ENCODE measurements at places on chromosomes 11 and 22.

GRCh38 chr11:128226106-128226716 is 361.1 kb downstream of the ETS1 start:
- DNase-seq: no peak

- DNase-seq: no peak
These were observed 54.2 kb upstream of the CSNK2A3 start for GRCh38 chr11:11407065-11407762.

DNA sequence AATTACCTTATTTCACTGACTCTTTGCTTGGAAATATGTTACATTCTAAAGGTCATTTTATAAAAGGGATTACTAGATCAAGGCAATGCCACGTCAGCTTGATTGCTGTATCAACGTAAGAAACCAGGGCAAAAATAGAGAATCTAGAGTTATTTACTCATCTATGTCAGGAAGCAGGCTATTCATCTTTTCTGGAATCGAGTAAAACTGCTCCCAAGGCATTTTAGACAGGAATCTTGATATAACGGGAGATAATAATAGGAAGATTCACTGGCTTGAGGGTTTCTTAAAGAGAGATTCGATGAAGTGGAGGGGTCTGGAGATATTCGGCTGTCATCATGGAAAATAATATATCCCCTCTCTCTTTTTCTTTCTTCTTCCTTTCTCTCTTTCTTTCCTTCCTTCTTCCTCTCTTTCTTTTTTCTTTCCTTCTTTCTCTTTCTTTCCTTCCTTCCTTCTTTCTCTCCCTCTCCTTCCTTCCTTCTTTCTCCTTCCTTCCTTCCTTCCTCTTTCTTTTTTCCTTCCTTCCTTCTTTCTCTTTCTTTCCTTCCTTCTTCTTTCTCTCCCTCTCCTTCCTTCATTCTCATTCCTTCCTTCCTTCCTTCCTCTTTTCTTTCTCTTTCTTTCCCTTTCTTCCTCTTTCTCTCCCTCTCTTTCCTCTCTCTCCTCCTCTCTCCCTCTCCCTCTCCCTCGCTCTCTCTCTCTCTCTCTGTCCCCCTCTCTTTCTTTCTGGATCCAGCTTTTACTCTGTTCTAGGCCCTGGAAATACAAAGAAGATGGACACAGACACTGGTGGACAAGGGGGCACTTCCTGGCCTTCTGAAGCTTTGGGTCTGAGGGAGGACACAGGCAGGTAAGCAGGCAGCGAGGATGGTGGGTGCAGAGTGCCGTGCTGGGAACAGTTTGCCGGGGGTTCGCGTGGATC is 18.1 kb upstream of the RASD2 start:
- no peak for DNase-seq

DNA sequence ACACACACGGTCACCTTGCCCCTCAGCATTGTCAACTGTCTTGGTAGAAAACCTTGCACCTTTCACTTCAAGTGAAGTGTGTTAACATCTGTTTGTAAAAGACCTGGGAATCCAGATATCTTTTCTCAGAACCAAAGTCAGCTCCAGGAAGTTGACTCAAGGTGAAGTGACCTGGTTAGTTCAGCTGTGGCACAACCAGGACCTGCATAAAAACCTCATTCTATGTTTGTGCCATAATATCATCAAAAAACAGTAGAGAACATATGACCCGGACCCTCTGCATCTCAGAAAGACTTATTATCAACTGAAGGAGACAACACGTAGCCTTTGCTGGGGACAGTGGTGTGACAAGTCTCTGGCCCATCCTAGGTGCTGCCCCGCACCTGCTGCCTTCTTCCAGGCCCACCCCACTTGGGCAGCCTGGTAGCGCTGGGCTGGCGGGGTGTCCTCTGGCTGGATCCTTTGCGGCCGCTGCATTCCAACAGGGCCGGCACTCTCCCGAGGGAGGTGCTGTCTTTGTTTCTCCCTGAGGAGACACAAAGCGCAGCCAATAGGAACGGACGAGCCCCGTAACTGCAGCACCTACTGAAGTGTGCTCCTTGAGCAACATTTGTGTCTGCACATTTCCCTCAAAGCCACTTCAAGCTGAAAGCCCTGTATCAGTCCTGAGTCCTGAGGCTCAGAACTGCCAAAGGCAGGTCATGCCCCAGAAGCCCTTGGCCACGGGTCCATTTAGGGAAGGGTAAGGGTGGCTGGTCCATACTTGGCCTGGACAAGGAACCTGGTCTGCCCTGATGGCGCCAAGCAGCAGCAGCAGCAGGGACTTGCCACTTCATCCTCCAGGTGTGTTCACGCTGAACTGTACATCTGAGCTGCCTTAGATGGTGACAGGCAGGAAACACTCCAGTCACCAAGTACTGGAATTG is 25.2 kb downstream of the LRRC74B start:
- DNase-seq: no peak

GRCh38 chr11:78514922-78515502 is 59.7 kb downstream of the NARS2 start:
- no peak for DNase-seq

- DNase-seq: no peak
These were observed 11.0 kb upstream of the SLC36A4 start for GRCh38 chr11:93208663-93209270.

- no peak for DNase-seq
These were observed 62.9 kb downstream of the CRYBB2 start for GRCh38 chr22:25282346-25282670.

GRCh38 chr11:123431619-123432018 is 1.6 kb downstream of the GRAMD1B start:
- no peak for DNase-seq

DNA sequence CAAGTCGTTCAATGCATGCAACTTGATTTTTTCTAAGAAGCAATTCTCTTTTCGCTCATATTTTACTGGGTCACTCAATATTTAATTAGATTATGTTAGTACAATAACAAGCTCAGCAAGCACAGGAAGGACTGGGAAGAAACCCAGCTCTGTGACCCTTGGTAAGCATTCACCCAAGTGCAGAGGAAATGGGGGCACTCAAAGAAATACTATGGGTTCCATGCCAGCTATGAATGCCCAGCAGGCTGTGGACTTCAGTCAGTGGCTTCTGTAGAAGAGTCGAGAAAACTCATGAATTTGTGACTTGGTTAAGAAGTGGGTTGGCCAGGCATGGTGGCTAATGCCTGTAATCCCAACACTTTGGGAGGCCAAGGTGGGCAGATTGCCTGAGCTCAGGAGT is 123.6 kb downstream of the GALNT18 start:
- no peak for DNase-seq

- DNase-seq: no peak
These were observed 132.4 kb upstream of the ZC3H12C start for GRCh38 chr11:109960831-109961230.

DNA sequence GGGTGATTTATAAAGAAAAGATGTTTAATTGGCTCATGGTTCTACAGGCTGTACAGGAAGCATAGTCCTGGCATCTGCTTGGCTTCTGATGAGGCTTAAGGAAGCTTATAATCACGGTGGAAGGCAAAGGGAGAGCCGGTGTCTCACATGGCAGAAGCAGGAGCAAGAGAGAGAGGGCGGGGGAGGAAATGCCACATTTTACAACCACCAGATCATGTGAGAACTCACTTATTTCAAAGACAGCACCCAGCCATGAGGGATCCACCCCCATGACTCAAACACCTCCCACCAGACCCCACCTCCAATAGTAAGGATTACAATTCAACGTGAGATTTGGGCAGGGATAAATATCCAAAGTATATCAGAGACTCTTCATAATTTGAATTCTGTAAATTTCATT is 200.7 kb downstream of the MSANTD4 start:
- no peak for DNase-seq

DNA sequence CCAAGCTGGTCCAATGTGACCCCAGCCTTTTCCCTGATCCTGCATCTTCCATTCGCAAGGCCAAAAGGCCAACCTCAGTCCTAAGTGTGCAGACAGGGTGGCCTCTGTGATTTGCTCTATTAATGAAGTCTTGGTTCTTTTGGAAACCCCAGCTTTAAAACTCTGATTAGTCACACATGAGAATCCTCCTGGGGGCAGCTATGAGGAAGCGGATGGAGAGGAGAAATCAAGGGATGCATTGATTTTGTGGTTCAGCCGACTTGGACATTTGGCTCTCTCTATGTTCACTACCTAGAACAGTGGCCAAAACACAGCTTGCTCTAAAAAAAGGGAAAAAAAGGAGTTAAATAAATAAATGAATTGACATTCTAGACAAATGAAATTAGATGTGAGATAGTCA is 98.6 kb upstream of the USP47 start:
- DNase-seq: no peak

DNA sequence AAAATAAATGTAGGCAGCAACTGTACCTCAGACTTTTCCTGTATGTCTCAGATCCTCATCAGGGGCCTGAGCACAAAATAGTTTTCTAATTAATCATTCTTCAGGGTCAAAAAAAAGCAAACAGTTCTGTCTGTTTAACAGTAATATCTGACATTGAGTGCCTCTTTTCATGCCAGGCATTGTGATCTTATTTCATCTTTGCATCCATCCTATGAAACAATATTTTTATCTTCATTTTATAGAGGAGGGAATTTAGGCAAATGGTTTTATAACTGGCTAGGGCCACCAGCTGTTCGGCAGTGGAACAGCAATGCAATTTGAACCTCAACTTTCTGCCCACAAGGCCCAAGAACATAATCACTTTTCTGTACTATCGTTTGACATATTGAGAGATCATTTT is 145.6 kb downstream of the WNT7B start:
- no peak for DNase-seq

DNA sequence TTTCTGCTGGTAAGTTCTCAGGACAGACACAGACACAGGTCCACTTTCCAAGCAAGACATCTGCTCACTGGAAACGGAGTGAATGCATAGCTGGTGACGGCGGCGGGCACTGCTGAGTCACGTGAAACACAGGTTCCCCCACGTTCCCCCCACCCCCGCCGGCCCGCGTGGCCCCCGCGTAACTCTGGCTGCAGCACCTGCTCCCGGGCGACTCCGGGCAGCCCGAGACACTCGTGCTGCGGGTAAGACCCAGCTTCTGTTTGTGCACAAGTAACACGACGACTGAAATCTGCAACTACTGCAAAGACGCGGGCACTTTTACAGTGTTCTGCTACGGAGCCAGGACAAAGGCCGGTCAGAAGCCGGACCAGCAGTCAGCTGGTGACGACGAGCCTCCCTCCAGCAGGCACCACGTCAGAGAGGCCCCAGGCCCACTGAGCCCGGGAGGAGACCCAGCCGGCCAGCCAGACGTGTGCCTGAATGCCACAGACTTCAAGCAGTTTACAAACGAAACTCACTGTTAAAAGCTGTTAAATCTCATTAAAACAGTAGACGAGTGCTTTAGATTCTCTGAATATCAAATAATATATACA is 12.9 kb upstream of the ARFGAP3 start:
- DNase-seq: no peak

- no peak for DNase-seq
These were observed 45.8 kb downstream of the NCAM1 start for GRCh38 chr11:113006896-113007445.

DNA sequence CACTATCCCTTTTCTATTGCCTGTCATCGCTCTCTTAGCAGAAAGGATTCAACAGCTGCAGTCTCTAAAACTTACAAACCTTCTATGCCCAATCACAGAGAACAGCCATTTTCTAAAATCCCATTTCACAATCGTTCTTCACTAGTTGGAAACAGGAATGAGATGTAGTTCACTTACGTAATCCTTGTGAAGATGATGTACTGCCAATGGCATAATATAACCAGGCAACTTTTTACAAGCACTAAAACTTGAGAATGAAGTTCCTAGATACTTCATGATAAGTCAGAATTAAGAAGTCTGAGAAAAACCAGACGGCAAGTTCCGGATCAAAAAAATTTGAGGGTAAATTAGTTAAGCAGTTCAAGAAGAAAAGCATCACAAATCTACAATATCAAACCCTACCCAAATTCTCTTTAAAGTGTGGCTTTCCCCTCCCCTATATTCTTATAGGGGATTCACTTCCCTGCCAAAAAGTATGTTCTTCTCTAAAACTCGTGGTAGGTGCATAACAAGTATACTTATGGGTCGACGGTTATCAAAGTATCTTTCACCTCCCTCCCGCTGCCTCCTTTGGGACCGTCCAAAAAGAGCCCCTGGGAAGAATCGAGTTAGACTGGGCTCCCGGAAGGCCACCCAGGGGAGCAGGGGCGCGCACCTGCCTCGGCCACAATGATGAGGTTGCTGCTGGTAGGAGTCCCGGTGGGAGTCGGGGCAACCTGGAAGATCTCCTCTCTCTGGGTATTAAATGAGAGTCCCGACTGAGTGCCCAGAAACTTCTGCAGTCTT is 666 bp downstream of the MSANTD4 start:
- DNase-seq: no peak

- no peak for DNase-seq
These were observed 142.7 kb upstream of the CTSC start for GRCh38 chr11:88480223-88480622.

DNA sequence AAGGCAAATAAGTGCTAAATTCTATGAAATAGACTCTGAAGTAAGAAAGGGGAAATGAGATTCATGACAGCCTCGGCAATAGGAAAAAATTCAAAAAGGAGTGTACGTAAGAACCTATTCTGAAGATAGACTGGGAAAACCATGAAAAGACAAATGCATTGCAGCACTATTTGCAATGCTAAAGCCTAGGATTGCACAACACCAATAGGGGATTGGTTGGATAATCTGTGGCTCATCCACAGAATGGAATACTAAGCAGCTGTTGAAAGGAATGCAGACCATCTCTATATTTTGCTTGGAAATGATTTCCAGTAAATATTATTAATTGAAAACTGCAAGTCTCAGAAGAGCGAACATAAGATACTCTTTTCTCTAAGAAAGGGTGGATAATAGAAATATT is 91.7 kb upstream of the CLMP start:
- DNase-seq: no peak

- no peak for DNase-seq
These were observed 39.9 kb upstream of the SMIM38 start for GRCh38 chr11:69115586-69116560.

DNA sequence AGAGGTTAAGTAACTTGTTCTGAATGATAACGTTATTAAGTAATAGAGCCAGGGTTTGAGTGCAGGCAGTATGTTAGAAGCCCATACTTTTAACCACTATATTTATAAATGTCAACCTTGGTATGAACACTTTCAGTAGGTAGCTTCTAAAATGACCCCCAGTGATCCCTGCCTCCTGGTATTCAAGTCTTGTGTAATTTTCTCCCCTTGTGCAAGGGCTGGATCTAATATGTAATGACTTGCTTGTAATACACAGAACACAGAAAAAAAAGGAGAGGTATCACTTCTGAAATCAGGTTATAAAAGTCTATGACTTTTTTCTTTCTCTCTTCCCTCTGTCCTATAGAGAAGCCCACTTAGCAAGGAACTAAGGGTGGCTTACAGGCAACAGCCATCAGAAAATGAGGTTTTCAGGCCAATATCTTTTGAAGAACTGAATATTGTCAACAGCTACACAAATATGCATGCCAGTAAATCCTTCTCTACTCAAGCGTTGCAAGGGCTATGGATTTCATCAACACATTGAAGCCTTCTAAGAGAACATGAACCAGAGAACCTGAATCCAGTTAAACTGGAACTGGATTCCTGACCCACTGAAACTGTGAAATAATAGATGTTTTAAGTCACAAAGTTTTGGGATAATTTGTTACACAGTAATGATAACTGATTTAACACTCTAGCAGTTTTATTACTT is 712.3 kb downstream of the METTL15 start:
- no peak for DNase-seq

- DNase-seq: no peak
These were observed 738.6 kb downstream of the BRD1 start for GRCh38 chr22:49088801-49089791.

Data from NCI-H2081 treated with DMSO at 0.1 percent for 48 hours (cell line).